GM13977 (cell line): ENCODE measurements at places on chromosomes 7 and 10.

GRCh38 chr10:52353205-52353604, 39.1 kb downstream of the DKK1 start:
- DNase-seq = no peak

DNA sequence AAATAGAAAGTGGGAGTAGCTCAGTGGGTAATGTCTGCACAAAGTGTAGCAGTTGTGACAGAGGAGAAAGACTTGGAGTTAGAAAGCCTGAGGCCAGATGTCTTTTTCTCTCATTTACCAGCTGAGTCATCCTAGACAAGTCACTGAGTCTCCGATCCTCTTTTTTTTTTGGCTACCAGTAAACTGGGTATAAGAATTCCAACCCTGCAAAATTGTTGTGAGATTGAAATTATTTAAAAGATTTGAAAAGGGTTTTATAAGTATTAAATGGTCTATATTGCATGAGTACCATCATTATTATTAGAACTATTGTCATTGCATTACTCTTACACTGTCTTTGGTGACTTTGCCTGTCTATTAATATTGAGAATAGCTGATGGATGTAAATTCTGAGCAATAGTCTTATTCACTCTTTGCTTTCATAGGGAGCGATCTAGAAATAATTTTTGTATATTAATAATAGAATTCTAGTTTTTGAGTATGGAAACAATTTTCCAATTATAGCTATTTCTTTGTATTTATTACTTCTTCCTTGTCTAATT, 74.0 kb downstream of the ARID5B start:
- DNase-seq = no peak

DNA sequence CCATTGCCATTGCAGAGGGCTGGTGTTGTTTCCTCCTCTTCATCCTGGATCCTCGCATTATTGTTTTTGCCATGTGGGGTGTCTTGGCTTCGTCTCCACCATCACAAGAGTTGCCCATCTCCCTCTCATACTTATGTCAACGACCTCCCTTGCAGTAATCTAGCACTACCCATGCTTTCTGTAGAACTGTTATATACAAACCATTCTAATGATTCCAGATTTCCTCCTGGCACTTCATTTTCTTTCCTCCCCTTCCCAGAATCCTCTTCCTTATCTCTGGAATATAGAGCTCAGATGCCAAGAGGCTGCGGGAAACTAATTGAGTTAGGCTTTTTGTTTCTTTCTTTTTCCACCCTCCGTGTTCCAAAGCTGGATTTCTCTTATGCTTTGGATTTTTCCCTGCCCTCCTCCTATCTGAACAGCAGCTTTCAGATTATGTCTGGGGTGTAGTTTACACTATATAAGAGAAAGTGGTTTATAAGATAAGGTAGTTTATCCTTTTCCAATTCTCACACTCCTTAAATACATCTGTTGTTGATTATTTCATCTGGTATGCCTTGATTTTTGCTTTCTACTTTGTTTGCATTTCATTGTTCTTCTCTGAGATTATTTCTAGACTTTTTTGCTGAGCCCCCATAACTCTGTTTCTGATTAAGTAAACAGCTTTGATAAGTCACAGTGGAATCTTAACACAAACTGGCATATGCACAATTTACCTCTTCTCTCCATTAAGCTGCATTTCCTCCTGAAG, 264.1 kb downstream of the BICC1 start:
- DNase-seq = no peak

DNA sequence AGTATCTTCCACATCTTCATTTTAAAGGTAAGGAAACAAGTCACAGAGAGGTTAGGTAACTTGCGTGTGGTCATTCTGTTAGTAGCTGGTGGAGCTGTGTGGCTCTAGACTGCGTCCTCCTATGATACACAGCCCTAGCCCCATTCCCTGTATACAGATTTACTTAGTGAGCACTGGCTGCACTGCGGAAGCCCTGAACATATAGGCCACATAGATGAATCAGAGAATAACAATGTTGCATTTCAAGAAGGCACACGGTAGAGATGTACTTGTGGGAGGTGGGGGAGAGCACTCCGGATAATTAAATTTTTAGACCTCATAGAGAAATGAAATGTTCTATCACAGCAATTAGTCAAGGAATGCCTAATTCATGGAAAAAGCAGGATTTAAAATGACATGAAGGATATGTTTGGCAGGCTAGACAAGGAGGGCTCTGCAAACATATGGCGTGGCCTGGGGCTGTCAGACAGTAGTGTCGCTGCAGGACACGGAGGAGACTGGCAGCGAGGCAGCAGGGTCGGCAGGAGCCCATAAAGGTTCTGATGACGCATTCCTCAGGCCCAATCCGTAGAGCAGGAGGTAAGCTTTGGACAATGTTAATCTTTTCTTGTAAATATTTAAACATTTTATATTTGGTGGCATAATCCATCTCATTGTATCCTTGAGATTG, 29.5 kb downstream of the RAB11FIP2 start:
- no peak for DNase-seq

DNA sequence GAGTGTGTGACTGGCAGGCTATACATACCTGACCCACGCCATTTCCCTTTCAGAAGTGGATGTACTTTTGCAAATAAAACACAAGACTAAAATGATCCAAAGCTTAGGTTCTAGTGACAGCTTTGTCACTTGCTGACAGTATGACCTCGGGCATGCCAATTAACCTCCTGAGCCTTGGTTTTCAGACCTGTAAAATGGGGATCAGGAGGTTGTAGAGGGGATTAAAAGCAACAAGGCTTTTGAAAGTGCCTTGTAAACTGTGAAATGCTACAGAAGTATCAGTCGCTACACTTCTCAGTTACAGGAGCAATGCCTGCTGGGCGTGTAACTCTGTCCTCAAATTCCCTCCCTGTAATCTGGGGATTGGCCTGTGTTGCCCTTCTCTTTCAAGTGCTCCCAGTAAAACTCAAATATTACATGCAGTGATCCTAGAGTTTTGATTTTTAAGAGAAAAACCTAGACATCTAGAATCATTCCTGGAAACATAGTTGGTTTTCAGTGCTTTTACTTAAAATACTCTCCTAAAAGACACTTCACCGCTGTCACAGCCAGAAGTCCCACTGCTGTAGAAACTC, 8.8 kb upstream of the GRB10 start:
- no peak for DNase-seq

- DNase-seq = no peak
These were observed 22.9 kb downstream of the STRIP2 start for GRCh38 chr7:129457101-129457500.

GRCh38 chr7:5448378-5449037, 24.9 kb upstream of the TNRC18 start:
- no peak for DNase-seq

DNA sequence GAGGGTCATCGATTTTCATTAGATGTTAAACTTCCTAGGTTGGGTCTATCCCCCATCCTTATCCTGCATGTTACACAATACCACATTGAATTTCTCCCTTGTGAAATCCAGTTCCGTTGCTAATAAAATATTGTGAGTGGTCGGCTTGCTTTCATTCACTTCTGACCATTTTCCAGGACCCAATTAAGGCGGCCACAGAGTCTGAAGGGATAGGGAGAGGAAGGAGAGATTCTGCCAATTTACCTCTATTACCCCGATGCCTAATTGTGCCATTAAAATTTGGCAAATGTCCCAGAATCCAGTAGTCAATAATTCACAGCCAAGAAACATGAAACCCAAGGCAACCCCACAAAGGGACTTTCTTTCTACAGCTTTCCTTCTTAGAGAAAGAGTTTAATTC, 129.9 kb downstream of the IPMK start:
- no peak for DNase-seq

GRCh38 chr7:95553939-95554338, 42.4 kb downstream of the PDK4 start:
- DNase-seq = no peak

- no peak for DNase-seq
These were observed 453.8 kb downstream of the TCERG1L start for GRCh38 chr10:130857631-130858295.

DNA sequence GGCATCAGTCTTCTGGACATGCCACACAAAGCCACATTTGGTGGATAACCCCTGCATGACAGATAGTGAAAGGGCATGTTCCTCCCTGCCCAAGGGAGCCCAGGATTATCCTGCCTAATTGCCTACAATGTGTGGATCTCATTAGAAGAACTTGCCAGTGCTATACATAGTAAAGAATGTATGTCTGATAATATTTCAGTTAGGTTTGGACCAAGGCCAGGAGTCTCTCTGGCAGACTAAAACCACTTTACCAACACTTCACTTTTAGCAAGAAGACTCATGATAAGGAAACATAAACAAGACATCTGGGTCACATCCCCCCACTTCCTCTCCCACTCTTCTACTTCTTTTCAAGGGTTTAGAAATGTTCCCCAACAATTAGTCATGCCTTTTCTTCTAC, 196.7 kb downstream of the MTERF1 start:
- DNase-seq = no peak

DNA sequence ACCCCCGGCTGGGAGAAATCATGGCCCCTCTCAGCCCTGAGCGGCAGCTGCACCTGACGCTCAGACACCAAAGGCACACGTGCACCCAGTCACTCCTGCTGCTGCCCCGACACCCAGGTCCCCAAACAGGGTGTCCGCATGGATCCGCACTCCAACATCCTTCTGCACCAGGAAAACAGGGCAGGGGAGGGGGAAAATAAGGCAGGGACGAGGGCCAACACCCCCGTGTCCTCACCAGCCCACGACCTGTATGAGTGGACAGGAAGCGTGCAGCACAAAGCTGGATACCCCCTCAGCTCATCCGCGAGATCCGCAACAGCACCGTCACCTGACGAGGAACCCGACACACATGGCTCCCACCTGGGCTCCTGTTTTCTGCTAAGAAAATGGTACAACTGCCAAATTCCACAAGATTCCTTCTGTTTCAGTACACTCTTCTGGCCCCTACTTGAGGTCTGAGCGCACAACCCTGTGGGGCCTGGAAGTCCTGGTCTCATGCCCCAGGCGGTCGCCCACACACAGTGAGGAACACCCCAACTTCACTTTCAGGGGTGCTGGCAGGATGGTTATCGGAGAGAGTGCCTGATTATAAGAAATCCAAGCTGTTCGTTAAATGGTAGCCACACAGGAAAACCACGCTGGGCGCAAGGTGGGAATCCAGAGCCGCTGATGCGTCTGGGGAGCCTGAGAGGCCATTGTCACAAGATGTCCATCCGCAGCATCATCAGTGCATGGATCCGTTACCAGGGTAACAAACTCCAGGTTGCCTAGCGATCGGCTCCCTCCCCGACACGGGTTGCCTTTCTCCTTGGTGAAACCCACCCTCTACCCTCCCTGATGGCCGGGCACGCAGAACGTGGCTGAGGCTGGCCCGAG, 63.6 kb downstream of the ZRANB1 start:
- DNase-seq = no peak

- no peak for DNase-seq
These were observed 1094.5 kb upstream of the LRRN3 start for GRCh38 chr7:109996411-109996810.

DNA sequence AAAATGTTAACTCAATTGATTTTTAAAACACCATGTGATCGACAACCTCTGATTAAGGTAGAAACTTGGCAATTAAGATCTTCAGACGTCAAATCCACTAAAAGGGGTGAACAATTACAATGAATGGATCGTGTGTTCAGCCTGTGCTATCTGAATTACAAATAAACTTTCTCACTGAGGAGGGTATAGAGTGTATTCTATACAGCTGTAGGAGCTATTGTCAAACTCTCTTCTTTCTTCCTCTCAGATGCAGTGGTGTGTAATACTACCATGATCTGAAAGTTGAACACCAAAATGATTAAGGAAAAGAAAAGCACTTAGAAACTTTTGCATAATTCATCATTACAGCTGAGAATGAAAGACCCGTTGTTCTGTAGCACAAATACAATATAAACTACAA, 32.2 kb upstream of the MACC1 start:
- no peak for DNase-seq

DNA sequence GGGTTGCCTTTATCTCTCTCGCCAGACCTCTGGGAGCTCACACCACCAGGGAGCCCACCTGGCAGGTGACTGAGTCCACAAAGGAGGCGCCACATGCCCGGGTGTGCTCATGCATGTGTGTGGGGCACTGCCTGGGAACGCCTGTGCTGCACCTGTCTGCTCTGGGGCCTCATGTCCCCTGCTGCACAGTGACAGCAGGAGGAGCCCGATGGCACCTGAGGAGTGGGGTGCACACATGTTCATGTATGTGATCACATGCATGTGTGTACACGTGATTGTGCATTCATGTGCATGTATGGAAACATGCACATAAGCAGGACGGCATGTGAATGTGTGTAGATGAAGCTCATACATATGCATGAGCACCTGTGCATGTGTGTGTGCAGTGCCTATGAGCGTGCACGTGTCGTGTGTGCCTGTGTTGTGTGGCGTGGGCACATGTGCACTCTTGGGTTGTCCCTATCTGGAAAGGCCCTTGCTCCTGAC, 22.0 kb downstream of the YKT6 start:
- no peak for DNase-seq

GRCh38 chr7:158050978-158051651, 536.5 kb downstream of the PTPRN2 start:
- no peak for DNase-seq

DNA sequence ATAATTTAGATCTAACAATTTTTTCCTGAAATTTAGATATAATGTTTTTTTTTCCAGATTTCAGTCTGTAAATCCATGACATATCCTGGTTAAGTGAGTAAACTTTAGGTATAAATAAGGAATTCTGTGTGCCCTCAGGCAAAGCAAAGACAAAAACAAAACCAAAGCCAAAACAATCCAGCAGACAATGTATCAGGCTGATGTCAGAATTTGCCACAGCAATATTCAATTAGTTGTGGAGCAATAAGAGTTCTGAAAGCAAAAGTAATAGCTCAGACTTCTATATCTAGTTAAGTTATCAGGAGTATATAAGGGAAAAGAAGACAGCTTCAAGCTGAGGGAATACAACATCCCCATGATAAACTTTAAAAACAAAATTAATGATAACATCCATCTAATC, 82.0 kb downstream of the MKX start:
- no peak for DNase-seq

GRCh38 chr7:44067064-44067951, 1.9 kb upstream of the PGAM2 start:
- no peak for DNase-seq

- DNase-seq = no peak
These were observed 134.1 kb upstream of the TCERG1L start for GRCh38 chr10:131445623-131446022.

- no peak for DNase-seq
These were observed 11.5 kb upstream of the RHBDD2 start for GRCh38 chr7:75867390-75867717.

DNA sequence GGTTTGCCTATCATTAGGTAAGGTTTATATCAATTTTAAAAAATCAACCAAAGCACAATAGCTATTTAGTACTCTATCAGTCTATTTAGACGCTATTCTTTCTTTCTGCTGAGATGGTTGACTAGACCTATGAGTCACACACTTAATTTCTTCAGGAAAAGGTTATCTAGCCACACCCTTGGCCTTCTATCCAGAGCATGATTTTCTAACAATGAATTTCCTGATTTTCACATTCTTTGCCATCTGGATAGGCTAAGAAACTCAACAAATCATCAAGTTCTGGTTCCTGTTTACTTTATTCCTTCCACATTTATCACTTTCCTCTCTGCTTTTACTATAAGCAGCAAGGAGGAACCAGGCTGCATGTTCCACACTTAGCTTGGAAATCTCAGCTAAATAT, 8.1 kb downstream of the PRPS1L1 start:
- no peak for DNase-seq

GRCh38 chr7:48424731-48425130, 253.5 kb downstream of the ABCA13 start:
- peak; percentile 14 for DNase-seq

- no peak for DNase-seq
These were observed 144.3 kb upstream of the TCF7L2 start for GRCh38 chr10:112805701-112806100.
